Pons (tissue), 1 donor: ENCODE measurements at places on chromosomes 11 and 22.

GRCh38 chr11:35907648-35908431 is 36.0 kb upstream of the LDLRAD3 start:
- no peak for DNase-seq

DNA sequence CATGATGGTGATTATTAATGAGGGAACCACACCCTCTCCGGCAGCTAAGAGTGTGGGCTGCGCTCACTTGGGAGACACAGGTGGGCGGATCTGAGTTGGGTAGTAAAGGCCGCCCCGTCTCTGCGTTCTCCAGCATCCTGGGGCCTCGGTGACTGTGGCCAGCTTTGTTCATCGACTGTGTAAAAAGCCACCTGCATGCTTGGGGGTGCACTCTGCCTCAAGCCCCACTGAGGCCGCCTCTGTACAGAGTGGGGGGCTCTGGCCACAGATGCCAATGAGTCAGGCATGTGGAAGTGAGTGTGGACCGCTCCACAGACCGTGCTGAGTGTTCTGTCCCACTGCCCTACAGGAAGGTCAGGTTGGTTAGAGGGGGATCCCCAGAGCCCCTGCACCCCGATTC is 192.7 kb downstream of the SHANK2 start:
- DNase-seq = no peak

GRCh38 chr11:26769027-26769426 is 47.2 kb upstream of the SLC5A12 start:
- DNase-seq = no peak

- DNase-seq = no peak
Measured at GRCh38 chr11:6931146-6931713, 5.0 kb downstream of the ZNF215 start.

DNA sequence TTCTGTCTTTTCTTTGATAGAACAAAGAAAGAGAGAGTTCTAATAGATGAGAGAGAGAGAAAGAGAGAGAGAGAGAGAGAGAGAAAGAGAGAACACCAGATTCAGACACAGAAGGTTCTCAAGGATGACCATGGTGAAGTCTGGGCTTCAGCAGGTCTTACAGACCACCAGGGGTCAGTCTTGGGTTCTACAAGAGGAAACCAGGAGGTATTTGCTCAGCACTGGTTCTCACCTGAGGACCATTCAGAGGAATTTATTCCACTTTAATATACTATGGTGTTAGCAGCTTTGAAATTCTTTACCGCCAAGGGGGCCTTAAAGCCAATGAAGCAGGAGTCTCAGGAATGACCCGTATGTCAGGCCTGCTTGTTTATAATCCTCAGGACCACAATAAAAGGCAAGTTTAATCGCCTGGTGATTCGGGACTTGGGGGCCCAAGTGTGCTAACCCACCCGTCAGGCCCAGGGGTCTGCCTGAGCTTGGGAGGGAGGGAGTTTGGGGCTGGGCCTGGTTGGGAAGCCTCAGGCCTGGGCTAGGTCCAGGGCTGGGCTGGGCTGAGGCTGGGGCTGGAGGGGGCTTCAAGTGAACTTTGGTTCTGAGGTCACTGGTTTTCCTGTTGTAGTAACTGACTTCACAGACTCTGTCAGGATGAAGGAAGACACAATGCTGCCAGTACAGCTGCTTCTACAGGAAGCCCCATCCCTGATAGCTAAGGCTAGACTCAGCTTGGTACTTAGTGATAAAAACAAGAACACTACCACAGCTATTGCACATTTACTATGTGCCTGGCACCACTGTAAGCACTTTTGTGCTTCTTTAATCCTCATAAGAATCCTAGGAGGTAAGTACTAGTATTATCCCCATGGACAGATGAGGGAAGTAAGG is 179.2 kb upstream of the ZBED5 start:
- DNase-seq = peak; percentile 70

GRCh38 chr11:35334385-35335090 is 84.8 kb downstream of the SLC1A2 start:
- no peak for DNase-seq

DNA sequence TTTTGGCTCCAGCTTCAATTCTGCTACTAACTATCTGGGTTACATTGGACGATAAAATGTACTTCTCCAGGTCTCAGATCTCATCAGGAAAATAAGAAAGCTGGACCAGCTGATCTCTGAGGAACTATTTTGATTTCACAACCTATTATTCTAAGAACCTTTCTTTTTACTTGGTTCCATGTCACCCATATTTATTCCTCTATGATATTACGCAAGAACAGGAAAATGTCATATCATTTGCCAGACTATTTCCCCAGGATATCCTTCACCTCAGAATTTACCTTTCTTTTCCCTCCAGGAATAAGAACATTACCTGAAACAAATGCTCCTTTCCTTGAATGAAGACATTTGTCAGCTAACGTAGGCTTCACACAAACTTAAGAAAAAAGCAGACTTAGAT is 387.5 kb upstream of the RAG2 start:
- DNase-seq = no peak

DNA sequence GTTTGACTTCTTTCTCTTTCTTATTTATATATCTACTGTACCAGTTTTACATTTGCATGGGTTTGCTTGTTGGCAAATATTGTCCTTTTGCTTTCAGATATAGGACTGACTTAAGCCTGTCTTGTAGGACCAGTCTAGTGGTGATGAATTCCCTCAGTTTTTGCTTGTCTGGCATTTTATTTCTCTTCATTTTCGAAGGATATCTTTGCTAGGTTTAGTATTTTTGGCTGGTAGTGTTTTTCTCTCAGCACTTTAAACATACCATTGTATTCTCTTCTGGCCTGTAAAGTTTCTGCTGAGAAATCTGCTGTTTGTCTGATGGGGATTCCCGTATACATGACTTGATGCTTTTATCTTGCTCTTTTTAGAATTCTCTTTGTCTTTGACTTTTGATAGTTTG is 14.2 kb upstream of the ZBED5 start:
- no peak for DNase-seq

- DNase-seq = peak; percentile 59
Measured at GRCh38 chr22:26610072-26610958, 7.5 kb downstream of the CRYBB1 start.

- DNase-seq = no peak
Measured at GRCh38 chr11:11069841-11070835, 212.3 kb upstream of the ZBED5 start.

DNA sequence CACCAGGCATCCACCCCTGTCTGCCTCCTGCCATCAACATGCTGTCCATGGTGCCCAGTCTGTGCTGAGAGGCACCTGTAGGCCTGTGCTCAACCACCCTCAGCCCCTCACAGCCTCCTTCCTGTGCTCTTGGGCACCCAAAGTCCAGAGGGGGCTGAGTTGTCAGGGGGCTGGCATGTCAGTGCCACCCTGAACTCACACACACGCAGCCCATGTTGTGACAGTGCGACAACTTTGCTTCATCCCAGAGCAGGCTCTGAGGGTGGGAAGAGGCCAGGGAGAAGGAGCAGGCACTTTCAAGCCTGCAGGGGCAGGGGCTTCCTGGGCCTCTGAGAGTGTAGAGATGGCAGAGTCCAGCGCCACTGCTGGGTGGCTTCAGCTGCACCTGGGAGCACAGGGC is 491.0 kb downstream of the TMEM135 start:
- DNase-seq = no peak

- DNase-seq = no peak
Measured at GRCh38 chr11:24198481-24198880, 298.4 kb upstream of the LUZP2 start.

DNA sequence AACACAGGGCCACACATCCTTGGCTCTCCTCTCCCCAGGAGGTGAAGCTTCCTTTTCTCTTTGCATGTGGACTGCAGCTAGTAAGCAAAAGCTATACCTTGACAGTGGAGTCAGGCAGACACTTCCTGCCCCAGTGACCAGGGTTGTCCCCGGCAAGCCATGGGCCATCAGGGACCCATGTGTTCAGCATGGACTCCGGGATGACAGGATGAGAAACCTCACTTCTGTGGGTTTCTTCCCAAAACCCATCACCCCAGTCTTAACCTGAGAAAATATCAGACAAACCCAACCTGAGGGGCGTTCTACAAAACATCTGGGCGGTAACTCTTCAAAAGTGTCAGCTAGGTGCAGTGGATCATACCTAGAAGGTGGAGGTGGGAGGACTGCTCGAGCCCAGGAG is 40.2 kb downstream of the GNB1L start:
- DNase-seq = no peak

DNA sequence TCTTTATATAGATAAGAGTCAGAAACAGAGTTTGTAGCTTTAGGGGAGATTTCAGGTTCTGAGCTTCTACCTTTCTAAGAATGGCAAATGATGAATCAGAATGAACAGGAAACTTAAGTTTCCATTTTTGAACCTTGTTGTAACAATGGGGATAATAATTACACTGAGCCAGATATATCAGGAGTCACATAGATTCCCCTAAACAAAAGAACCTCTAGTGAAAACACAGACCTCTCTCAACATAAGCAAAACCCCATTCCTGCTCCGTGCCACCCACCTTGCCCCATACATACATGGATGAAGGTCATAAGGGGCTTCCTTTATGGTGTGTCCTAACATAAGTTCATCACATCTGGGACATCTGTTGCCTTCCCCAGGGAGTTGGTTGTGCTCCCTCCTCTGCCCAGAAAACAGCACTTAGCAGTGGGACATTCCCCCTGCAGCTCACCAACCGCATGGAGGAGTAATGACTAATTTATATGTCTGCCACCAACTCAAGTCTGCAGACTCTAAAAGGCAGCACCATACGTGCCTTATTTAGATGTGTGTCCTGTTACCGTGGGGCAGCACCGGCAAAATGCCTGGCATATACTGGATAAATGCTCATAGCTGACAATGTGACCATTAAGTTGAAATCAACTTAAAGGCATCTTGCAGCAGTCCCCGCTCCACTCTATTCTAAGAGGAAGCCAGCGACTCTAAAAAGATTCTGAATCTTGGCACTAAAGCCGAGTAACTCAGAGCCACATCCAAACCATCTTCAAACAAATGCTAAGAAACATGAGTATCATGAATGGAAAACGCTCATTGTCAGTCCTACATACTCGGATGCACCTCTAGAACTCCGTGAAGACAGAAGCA is 8.0 kb downstream of the JAML start:
- DNase-seq = no peak

DNA sequence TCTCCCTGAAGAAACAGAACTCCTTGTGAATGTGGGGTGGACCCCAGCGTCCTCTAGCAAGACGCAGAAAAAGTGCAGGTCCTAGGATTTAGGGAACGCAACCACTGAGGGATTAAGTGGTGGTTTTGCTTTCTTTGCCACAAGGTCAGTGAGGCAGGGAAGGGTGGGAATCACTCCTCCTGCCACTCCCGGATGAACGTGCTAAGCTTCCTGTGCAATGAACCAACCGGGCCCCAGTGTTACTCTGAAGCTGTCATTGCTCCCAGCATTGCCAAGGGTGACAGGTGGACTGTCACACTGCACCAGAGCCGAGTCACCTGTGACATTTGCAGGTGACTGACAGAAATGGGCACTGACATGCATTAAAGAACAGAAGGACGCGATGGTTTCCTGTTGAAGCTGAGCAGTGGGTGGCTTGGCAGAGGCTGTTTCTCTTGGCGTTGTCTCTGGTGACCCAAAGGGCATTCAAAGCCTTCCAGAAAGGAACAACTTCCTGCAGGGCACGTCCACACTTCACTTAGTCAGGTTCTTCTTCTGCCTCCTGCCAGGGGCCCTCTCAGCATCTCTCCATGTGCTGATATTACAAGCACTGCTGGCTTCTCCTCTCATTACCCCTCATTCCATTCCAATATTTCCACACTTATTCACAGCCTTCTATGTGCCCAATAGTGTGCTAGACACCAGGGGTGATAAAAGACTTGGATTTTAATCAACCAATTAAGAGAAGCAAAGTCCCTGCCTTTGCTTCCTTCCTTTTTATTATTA is 9.7 kb downstream of the KIRREL3 start:
- DNase-seq = no peak

DNA sequence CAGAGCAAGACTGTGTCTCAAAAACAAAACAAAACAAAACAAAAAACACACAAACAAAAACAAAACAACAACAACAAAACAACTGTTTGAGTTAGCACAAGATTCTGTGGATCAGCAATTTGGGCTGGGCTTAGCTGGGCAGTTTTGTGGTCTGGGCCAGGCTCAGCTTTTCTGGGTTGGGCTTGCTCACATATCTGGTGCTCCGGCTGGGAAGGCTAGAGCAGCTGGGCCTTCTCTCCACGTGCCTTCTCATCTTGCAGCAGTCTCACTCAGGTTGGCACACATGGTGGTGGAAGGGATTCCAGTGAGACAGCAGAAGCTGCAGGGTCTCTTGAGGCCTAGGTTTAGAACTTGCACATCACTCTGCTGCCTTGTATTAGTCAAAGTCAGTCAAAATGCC is 35.7 kb downstream of the EIF3F start:
- no peak for DNase-seq

- DNase-seq = no peak
Measured at GRCh38 chr11:2202071-2202899, 30.7 kb upstream of the TH start.

DNA sequence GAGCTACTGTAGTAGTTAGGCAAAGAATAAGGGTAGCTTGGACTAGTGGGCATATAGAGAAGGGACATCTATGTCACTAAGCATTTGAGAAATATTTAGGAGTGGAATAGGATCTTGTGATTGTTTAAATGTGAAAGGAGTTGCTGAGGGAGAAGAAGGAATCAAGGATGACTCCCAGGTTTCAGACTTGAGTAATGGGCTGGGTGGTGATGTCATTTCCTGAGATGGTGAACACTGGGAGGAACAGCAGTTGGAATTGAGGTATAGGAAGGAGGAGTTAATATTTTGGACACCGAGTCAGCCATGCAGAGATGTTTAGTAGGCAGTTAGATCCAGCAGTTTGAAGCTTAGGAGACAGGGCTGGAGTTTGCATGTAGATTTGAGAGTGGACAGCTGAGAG is 40.1 kb downstream of the REXO2 start:
- DNase-seq = no peak

DNA sequence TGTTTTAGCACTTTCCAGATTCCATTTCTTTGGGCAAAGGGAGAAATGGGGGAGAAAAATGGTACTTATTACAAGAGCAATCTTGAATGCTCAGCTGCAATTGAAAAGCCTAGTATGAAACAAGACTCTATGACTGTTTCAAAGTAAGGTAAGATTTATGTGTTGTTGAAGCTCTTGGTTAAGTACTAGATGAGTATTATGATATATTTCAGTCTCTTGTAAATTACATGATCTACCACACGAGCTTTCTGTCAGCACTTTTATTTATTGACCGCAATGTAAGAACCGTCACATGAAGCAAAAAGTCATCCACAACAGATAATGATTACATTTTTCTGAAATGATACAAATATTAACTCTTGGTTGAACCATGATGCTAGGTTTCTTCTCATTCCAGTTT is 906.7 kb upstream of the CHORDC1 start:
- no peak for DNase-seq
